Activated CD8-positive, alpha-beta T cell treated with anti-CD3 and anti-CD28 coated beads, Interleukin-2, amount 10 ng/mL, durations not matched to agents 7 days and 5 days (primary cell): ENCODE measurements at places on chromosomes 1 and 21.

GRCh38 chr1:202272103-202272845 lies 69.5 kb downstream of the UBE2T start:
- DNase-seq, result no peak

- DNase-seq, result no peak
Observed at GRCh38 chr1:8527941-8528340, 210.0 kb downstream of the SLC45A1 start.

DNA sequence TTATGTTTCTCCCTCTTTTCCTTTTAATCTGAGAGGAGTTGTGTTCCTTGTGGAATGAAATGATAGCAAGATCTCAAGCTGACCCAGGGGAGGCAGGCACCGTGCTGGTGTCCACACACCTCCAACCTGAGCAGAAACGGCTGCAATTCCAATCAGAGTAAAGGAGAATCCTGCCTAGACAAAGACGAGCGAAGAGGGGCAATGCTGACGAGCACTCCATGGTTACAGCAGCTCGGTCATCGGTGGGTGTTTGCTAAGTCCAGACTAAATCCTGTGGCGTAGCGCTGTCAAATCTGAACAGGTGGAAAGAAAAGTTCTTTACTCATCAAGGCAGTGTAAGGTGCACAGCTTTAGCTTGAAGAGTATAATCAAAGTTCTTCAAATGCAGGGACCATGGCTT lies 74.8 kb downstream of the PLD5 start:
- no peak for DNase-seq

GRCh38 chr1:243763806-243764205 lies 86.2 kb downstream of the AKT3 start:
- DNase-seq, result no peak

GRCh38 chr1:202848191-202848542 lies 37.4 kb downstream of the PCAT6 start:
- DNase-seq, result no peak

DNA sequence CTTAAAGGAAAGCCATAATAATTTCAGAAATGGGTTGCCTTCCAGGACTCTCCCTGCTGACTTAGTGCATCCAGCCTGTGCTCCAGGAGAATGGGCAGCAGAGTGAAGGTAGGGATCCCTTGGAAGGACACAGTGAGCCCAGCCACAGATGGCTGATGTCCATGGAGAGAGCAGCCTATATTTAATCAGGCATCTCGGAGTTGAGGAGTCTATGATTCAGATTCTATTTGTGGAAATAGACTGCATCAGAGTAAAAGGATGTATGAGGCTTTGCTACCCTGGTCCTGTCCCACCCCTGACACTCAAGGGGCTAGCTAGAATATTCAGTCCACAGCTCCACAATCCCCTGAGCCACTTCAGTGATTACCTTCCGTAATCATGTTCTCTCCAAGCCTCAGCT lies 43.8 kb upstream of the PBX1 start:
- no peak for DNase-seq

DNA sequence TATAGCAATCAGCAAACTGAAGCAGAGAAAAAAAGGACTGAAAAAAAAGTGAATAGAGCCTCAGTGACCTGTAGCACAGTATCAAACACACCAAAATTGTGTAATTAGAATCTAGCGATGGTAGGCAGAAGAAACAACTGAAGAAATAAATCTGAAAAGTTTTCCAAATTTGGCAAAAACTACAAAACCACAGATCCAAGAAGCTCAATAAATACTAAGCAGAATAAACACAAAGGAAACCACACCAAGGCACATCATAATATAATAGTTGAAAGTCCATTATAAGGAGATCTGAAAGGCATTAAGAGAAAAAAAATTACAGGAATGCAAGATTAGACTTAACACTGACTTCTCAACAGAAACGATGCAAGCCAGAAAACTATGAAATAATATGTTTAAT lies 7.1 kb upstream of the IL12RB2 start:
- DNase-seq, result no peak
